ENCODE measurements at places on chromosomes 1 and 21.

DNA sequence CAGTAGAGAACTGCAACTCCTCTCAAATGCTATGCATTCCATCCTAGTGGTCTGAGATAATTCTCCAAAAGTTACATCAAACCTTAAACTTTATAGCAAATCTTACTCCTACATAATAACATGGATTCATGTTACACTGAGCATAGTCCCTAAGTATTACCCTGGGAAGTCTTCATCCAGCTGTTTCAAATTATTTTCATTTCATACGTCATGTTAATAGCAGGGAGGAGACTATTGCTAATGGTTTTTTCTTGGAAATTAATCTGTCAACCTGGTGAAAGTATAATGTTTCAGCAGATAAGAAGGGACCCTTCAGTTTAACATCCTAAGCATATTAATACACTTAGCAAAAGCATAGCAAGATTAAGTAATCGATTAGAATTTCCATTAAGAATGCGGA lies 318.1 kb downstream of the USP25 start:
- DNase-seq: no peak

- no peak for DNase-seq
Measured at GRCh38 chr1:17616731-17617279, 77.3 kb downstream of the ARHGEF10L start.

DNA sequence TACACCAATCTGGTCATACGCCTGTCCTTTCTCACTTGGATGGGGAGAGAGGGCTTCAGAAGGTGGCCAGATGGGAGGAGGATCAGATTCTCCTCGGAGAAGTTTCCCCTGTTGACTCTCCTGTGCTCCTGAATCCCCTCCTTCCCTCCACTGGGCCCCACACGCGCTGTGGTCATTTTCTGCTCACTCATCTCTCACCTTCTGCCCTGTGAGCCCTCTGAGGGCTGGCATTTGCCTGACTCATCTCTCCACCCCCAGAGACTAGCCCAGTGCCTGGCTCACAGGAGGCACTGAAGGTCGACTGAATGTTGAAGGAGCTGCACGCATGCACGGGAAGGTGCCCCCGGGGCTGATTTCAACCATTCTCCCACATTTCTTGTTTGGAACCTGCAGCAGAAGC lies 14.2 kb downstream of the ABCA4 start:
- DNase-seq: no peak

DNA sequence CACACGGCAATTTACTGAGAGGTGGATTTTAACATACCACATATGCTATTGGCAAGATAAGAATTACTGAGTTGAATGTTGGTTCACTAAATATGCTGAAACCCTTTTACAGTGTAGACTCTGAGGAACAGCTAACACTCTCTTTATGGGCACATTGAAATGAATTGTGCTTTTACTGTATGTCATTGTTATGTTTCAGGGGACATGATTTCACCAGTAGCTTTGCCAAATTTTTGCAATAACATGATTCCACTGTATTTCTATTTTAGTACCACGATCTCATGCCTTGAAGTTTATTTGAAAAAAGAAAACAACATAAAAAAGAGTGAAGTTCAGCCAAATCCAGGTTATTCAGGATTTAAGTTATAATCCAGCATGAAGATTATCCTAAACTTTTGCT lies 188.5 kb downstream of the HLX start:
- no peak for DNase-seq

DNA sequence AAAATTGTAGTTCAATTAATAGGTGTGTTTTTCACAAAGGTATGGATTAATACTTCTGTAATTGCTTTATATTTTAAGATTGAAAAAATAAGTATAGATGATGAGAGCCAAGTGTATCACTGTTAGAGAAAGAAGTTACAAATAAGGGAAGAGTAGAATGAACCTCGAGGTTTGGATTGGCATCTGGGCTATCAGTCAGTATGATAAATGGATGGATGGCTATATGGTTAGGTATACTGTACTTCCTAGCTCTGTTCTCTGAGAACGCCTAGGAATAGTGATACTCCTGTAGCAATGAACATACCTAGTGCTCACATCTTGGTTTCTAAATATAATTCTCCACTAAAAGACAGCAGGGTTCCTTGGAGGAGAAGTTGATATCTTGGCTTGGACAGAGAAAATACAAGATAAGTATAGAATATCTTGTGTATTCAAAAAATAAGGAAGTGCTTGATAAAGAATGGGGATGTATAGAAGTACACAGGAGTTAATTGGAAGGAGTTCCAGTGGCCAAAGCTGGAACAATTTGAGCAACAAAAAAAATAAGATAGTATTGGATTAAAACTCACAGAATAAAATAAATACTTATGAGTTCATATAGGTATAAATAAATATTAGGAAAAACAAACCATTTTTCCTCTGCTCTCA lies 12.4 kb downstream of the IPO9 start:
- DNase-seq: no peak

DNA sequence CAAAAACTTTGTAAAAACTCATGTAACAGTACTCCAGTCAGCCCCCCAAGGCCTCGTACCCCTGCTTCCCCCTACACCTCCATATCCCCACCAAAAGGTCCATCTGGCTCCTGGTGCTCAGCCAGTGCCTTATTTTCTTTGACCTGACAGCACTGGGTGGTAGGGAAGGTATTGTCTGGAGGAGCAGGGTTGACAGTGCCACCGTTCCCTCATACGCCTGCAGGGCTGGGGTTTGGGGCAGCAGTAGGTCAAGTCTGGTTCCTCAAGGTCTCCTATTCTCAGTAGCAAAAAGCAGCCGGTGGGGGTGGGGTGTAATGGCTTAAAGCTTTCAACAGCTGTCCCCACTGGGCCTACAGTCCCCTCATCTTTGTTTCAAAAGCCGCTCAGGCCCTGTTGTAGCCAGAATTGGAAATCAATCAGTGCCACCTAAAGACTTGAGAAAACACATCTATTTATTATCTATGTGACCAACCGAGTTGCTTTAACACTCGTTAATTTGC lies 25.3 kb upstream of the TTF2 start:
- no peak for DNase-seq

GRCh38 chr1:246591504-246591903 lies 25.2 kb downstream of the CNST start:
- DNase-seq: no peak

DNA sequence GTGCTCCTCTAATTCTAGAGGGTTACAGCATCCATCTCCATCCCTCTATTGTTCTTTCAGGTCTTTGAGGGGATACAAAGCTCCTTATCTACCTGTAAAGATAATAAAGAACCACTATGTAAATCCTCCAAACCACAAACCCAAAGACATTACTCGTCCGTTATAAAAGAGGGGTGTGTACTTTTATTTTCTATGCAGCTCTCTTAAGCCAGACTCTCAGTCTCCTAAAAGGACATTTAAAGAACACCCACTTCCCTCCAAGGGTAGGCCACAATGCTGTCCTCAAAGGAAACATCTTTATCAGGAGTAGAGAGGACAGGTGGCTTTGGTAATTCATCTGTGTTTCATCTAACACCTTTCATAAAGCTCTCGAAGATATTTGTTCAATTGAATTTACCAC lies 67.9 kb upstream of the DYNLT5 start:
- DNase-seq: no peak

DNA sequence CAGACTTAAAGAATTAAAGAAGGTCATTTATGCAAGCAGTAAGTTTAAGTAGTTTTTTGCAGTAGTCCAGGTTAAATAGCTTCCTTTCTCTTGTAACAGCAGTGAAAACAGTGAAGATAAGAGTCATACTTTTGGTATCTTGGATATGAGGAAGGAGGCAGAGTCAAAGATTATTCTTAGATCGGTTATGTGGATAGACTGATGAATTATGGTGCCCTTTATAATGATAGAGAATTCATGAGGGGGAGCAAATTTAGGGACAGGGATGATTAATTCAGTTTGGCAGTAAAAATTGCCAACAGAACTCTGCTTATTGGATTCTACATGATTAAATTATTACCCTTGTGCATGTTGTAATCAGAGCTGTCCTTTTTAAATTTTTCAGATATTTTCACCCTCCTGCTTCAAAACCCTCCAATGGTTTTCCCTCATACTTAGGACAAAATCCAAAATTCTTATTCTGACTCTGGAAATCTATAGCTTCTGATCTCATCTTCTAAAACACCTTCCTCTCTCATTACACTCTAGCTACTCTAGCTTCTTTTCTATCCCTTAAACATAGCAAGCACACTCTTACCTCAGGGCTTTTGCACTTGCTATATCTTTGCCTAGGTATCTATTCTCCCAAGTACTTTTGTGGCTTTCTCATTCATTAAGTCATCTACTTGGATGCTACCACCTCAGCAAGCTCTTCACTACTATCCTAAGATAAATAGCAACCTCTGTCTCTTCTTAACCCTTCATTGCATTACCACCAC lies 79.8 kb downstream of the PKN2 start:
- DNase-seq: no peak

DNA sequence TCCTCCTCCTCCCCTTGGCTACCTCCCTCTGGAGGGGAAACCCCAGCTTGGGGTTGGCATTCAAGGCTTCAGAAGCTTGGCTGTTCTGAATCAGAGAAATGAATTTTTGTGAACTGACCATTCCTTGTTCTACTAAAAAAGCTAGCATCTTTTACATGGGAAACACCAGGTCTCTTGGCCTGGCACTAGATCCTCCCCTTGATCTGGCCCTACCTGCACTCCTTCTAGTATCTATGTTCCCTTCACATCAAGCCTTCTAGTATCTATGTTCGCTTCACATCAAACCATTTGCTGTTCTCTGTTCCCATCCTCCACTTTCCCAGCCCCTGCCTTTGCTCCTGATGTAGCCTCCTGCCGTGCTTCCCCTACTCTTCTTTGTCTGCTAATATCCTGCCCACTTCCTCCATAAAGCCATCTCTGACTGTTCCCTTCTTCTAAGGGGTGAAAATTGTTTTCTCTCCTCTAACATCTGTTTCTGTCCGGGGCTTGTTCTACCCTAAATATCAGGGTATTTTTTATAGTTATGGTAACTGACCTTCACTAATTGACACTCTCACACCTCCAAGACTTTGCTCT lies 25.8 kb downstream of the FAM151A start:
- DNase-seq: no peak

DNA sequence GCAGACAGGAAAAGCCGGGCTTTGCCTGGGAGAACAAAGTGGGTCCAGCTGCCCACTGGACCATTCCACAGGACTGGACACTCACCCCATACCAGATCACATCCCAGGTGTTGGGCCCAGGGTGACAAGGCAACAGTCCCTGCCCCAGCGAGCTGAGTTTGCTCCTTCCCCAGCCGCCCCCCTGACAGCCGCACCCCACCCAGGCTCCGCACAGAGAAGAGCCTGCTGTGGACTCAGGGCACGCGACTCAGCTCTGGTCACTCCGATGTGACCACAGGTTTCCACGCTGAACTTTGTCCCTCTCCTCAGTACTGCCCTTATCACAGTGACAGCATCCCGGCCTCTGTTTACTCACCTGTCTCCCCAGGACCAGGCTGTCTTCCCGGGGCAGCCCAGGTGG lies 1.2 kb downstream of the BMP8B start:
- DNase-seq: no peak

Data from CD14-positive monocyte (primary cell).